ENCODE measurements at places on chromosomes 16 and 17. TPM values are rescaled to one million over a fixed set of nuclear protein-coding genes. Genes with fewer than 3 reads are reported as not detected.

The TTLL6 gene
- not detected for total RNA-seq

The FSCN2 gene
- 0.29 TPM for total RNA-seq

The SLC16A6 gene
- total RNA-seq: 0.38 TPM

The SPIRE2 gene
- 1.2 TPM for total RNA-seq

The NT5C3B gene
- 61.5 TPM for total RNA-seq

The TERB1 gene
- total RNA-seq: 0.27 TPM

The PAM16 gene
- 62.8 TPM for total RNA-seq

The NOS2 gene
- 0.04 TPM for total RNA-seq

The SLC2A4 gene
- 0.38 TPM for total RNA-seq

The PITPNM3 gene
- total RNA-seq: 2.2 TPM
